ENCODE measurements at places on chromosomes 7 and 10. TPM values are rescaled to one million over a fixed set of nuclear protein-coding genes. Genes with fewer than 3 reads are reported as not detected.

Gene ATP6V0A4
- total RNA-seq = 0.69 TPM

Gene RARRES2
- 10.8 TPM for total RNA-seq

Gene OR2A42
- total RNA-seq = under 0.01 TPM

Gene HKDC1
- 2.1 TPM for total RNA-seq

Measured in diencephalon (tissue), 1 donor.